CD4-positive, alpha-beta T cell (primary cell): ENCODE measurements at places on chromosomes 3 and 15.

DNA sequence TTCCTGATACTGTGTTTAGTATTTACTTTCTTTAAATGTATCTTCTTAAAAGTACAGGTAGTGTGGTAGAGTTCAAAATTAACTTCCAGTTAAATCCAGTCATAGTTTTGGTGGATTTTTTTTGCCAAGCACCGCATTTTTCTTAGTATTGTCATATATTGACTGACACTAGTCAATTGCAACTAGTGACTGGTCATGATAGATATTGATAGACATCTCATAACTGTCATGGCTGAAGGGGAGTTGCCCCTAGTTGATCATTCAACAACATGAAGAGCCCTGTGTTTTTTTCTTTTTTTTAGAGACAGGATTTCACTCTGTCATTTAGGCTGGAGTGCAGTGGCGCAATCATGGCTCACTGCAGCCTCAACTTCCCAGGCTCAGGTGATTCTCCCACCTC, 22.1 kb downstream of the RAB8B start:
- no peak for DNase-seq

GRCh38 chr3:110752307-110752706, 319.3 kb upstream of the NECTIN3 start:
- DNase-seq: no peak

GRCh38 chr3:185631108-185631507, 45.0 kb downstream of the SENP2 start:
- DNase-seq: no peak

DNA sequence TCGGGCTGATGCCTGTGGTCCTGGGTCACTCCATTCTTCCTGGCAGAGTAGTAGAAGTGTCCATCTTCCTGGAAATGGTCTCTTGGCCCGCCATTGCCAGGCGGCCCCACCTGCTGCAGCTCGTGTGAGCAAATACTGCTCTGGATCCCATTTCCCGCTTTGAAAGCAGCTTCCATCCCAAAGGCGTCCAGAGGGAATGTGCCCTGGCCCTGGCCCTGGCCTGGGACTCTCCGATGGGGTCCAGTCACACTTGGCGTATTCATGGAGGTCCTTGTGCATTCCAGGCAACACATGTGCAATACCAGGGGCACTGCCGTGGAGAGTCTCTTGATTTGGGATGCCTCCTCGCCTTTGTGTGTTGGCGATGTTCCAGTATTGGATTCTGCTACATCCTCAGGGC, 111.1 kb downstream of the SNRPN start:
- no peak for DNase-seq

- DNase-seq: no peak
Measured at GRCh38 chr3:127747751-127748521, 74.4 kb downstream of the MGLL start.

DNA sequence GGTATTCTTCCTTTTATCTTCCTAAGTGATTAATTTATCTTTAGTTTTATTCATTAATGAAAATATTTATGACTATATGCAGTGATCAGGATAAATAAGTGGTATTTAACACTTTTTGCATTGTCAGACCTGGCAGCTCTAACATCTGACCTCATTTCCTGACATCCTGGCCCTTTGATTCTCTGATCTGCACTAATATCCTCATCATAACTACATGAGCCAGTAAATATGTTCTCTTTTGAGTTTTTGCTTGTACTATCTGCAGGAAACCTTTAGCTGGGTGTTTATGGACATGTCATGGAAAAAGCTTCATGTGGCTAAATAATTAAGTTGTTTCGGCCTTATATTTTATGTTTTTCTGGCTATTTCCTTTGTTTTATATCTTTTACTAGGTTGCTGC, 10.5 kb downstream of the NKTR start:
- no peak for DNase-seq

- no peak for DNase-seq
Measured at GRCh38 chr3:176759815-176760506, 437.3 kb downstream of the TBL1XR1 start.

DNA sequence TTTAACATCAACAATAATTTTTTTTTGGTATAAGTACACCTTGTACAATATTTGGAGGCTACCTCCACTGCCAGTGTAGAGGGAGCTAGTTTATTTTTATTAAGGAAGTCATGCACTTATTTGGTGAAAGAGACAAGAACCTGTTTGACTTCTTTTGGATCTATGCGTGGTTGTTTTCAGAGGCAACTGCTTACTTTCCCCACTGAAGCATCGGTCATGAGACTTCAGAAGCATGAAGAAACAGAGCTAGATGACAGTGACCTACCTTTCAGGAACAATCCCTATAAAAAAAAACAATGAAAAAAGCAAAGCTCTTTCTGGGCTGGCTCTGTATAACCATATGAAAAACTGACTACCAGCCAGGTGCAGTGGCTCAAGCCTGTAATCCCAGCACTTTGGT, 20.0 kb upstream of the ZNF148 start:
- no peak for DNase-seq

- DNase-seq: no peak
Measured at GRCh38 chr15:85439996-85440395, 59.6 kb downstream of the AKAP13 start.

GRCh38 chr3:55362210-55362960, 124.7 kb downstream of the WNT5A start:
- no peak for DNase-seq

DNA sequence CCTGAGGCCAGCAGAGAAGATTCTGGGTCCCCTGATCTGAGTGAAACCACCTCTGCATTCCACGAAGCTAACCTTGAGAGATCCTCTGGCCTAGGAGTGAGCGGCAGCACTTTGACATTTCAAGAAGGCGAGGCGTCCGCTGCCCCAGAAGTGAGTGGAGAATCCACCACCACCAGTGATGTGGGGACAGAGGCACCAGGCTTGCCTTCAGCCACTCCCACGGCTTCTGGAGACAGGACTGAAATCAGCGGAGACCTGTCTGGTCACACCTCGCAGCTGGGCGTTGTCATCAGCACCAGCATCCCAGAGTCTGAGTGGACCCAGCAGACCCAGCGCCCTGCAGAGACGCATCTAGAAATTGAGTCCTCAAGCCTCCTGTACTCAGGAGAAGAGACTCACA, 36.4 kb downstream of the HAPLN3 start:
- DNase-seq: no peak

- DNase-seq: no peak
Measured at GRCh38 chr3:15440891-15441290, 13.5 kb downstream of the EAF1 start.
